ENCODE measurements at places on chromosomes 12 and 14. TPM values are rescaled to one million over a fixed set of nuclear protein-coding genes. Genes with fewer than 3 reads are reported as not detected.

DNA sequence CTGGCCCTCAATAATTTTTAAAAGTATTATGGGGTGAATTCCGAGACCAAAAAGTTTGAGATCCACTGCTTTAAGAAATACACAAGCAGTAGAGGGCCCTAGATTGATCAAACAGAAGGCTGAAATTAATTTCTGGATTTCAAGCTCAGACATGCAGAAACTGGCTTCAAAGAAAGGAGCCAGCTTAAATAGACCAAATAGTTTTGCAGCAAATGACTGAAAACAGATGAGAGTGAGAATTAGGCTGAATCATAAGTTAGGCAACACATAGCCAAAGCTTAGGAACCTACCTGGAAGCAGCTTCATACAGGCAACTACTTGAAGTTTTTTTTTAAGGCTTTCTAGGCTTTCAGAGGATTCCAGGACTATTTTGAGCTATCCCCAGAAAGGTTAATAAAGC is 12.4 kb downstream of the ATF7 start:
- no peaks in the 10 kb centered on the region for H3K27me3 ChIP-seq
- H3K27ac ChIP-seq = no peak overlapping the region
- no peak for DNase-seq
- H3K4me1 ChIP-seq = peaks cover 22% of the 10 kb centered on the region
- H3K4me3 ChIP-seq = no peak overlapping the region

Gene CAPZA3
- 0.40 TPM for total RNA-seq

DNA sequence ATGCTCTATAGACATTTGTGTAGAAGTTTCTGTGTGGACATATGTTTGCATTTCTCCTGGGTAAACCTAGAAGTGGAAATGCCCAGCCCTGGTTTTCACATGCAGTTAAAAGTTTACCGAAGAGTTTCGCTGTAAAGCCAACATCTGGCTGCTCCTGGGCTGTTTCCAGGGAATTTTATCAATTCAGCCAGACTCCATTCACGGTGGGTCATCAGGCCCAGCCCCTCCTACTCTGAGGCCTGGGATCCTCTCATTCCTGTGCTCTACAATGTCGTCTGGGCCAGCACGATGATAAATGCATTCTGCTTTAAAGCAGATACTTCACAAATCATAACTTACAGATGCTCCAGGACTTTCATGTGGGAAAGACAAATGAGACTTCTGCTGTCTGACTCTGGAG is 7.1 kb downstream of the NUAK1 start:
- DNase-seq = no peak
- no peak overlapping the region for H3K27ac ChIP-seq
- no peak overlapping the region for H3K4me3 ChIP-seq
- no peaks in the 10 kb centered on the region for H3K36me3 ChIP-seq

Gene CIPC
- total RNA-seq = 45.9 TPM

- H3K36me3 ChIP-seq = no peaks in the 10 kb centered on the region
- no peak overlapping the region for H3K27ac ChIP-seq
- no peaks in the 10 kb centered on the region for H3K4me1 ChIP-seq
- DNase-seq = no peak
- H3K27me3 ChIP-seq = no peaks in the 10 kb centered on the region
Measured at GRCh38 chr12:68793975-68794652, 13.9 kb upstream of the MDM2 start.

- H3K4me1 ChIP-seq = peaks cover 6% of the 10 kb centered on the region
- H3K27ac ChIP-seq = no peak overlapping the region
- H3K36me3 ChIP-seq = no peaks in the 10 kb centered on the region
Measured at GRCh38 chr14:71613168-71613567, 319.1 kb upstream of the RGS6 start.

Gene SLC5A8
- total RNA-seq = 114 TPM
